ENCODE measurements at places on chromosomes 12 and 14.

- no peaks in the 10 kb centered on the region for H3K36me3 ChIP-seq
- H3K27ac ChIP-seq = no peak overlapping the region
- no peaks in the 10 kb centered on the region for H3K27me3 ChIP-seq
- no peak overlapping the region for H3K4me3 ChIP-seq
These were observed 86.9 kb downstream of the FSCB start for GRCh38 chr14:44420226-44420625.

- no peak overlapping the region for H3K4me3 ChIP-seq
- H3K36me3 ChIP-seq = no peaks in the 10 kb centered on the region
- H3K4me1 ChIP-seq = no peaks in the 10 kb centered on the region
- no peaks in the 10 kb centered on the region for H3K27me3 ChIP-seq
- DNase-seq = no peak
- H3K27ac ChIP-seq = no peak overlapping the region
These were observed 34.7 kb downstream of the CYP46A1 start for GRCh38 chr14:99718811-99719192.

- no peaks in the 10 kb centered on the region for H3K36me3 ChIP-seq
- DNase-seq = no peak
These were observed 23.5 kb downstream of the SIX6 start for GRCh38 chr14:60532442-60532841.

DNA sequence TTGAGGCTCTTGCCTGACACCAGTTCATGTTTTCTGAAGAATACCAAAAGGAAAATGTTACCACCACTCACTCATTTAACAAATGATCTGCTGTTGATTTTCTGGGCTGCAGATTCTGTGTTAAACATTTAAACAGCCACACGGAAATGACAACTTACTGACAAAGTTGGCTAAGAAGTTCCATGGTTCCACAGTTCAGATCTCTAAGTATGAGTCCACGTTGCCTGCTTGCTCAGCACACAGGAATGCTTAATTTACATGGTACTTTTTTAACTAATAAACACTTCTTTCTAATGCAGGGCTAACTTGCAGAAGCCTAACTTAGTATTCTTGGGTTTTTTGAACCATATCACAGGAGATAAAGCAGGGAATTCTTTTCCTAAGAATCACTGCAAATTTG is 34.7 kb downstream of the PTGER2 start:
- no peak overlapping the region for H3K4me3 ChIP-seq
- peaks cover 23% of the 10 kb centered on the region for H3K4me1 ChIP-seq
- H3K27ac ChIP-seq = no peak overlapping the region
- DNase-seq = no peak

- H3K27me3 ChIP-seq = no peaks in the 10 kb centered on the region
- H3K36me3 ChIP-seq = peaks cover 86% of the 10 kb centered on the region
- H3K4me1 ChIP-seq = no peaks in the 10 kb centered on the region
- H3K4me3 ChIP-seq = no peak overlapping the region
- no peak overlapping the region for H3K27ac ChIP-seq
- no peak for DNase-seq
These were observed 21.0 kb downstream of the ANKLE2 start for GRCh38 chr12:132740652-132741051.

GRCh38 chr14:20422886-20423285 is 9.6 kb upstream of the TEP1 start:
- H3K4me3 ChIP-seq = no peak overlapping the region
- H3K4me1 ChIP-seq = no peaks in the 10 kb centered on the region
- DNase-seq = no peak
- no peak overlapping the region for H3K27ac ChIP-seq
- H3K27me3 ChIP-seq = no peaks in the 10 kb centered on the region

GRCh38 chr14:24361326-24361725 is 6.7 kb upstream of the NFATC4 start:
- no peak for DNase-seq
- H3K27me3 ChIP-seq = no peaks in the 10 kb centered on the region
- H3K4me3 ChIP-seq = no peak overlapping the region
- peaks cover 16% of the 10 kb centered on the region for H3K4me1 ChIP-seq
- no peak overlapping the region for H3K27ac ChIP-seq
- H3K36me3 ChIP-seq = no peaks in the 10 kb centered on the region

- H3K4me3 ChIP-seq = no peak overlapping the region
- no peak for DNase-seq
- H3K27me3 ChIP-seq = no peaks in the 10 kb centered on the region
- H3K36me3 ChIP-seq = no peaks in the 10 kb centered on the region
These were observed 51.3 kb upstream of the TTC7B start for GRCh38 chr14:90867501-90867900.

DNA sequence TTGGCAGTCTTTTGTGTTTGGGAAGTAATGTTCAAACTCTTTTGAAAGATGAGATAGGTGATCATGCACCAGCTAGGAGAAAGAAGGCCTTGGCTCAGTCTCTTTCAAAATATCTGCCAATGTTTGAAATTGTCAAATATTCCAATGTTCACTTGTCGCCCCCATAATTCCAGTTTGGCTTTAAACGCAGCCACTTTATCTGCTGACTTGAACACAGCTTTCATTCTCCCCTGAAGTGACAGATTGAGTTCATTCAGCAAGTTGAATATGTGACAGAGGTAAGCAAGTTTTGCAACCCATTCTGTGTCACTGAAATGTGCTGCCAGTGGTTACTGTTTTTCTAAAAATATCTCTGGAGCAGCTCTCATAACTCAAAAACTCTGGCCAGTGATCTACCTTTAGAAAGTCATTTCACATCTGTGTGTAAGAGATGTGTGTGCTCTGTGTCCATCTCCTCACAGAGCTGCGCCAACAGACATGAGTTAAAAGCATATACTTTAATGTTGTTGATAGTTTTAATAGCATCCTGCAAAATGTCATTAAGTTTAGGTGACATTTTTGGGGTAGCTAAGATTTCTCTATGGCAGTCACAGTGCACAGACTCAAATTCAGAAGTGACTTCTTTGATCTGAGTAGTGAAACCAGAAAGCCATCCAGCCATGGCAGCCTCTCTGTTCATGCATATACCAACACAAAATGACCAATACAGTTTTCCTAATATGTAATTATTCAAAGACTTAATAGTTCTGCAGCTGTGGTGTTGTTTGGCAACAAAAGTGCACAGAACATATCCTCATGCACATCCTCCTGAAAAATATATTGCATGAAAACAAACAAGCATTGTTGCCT is 614.3 kb upstream of the MIS18BP1 start:
- H3K36me3 ChIP-seq = no peaks in the 10 kb centered on the region
- H3K4me3 ChIP-seq = no peak overlapping the region
- H3K27ac ChIP-seq = no peak overlapping the region
- no peaks in the 10 kb centered on the region for H3K27me3 ChIP-seq
- H3K4me1 ChIP-seq = no peaks in the 10 kb centered on the region

- no peak for DNase-seq
- H3K27ac ChIP-seq = no peak overlapping the region
- no peak overlapping the region for H3K4me3 ChIP-seq
These were observed 116.8 kb downstream of the GLT1D1 start for GRCh38 chr12:128970110-128970509.

GRCh38 chr14:77520555-77520954 is 21.9 kb upstream of the ISM2 start:
- no peak for DNase-seq
- H3K36me3 ChIP-seq = peaks cover 17% of the 10 kb centered on the region
- H3K4me1 ChIP-seq = no peaks in the 10 kb centered on the region
- H3K4me3 ChIP-seq = no peak overlapping the region
- no peak overlapping the region for H3K27ac ChIP-seq

Data from sigmoid colon (tissue), 7 donors.